IMR-90 (cell line): ENCODE measurements at places on chromosomes 6 and 20. TPM values are rescaled to one million over a fixed set of nuclear protein-coding genes. Genes with fewer than 3 reads are reported as not detected.

DNA sequence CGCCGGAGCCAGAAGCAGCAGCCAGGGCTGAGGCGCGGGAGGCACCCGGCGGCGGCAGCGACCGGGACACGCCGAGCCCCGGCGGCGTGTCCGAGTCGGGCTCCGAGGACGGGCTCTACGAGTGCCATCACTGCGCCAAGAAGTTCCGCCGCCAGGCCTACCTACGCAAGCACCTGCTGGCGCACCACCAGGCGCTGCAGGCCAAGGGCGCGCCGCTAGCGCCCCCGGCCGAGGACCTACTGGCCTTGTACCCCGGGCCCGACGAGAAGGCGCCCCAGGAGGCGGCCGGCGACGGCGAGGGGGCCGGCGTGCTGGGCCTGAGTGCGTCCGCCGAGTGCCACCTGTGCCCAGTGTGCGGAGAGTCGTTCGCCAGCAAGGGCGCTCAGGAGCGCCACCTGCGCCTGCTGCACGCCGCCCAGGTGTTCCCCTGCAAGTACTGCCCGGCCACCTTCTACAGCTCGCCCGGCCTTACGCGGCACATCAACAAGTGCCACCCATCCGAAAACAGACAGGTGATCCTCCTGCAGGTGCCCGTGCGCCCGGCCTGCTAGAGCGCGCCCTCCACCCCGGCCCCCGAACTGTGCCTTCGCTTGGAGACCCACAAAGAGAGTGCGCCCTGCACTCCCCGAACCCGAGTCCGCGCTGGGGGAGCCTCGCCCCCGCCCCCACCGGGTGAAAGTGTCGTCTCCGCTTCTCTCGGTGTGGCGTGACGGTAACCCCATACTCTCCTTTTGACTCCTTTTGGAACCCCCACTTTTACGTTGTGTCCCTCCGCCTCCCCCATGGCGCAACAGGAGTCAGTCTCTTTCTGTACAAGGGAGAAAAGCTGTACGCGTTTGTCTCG, 1.6 kb downstream of the INSM1 start:
- DNase-seq, result no peak

DNA sequence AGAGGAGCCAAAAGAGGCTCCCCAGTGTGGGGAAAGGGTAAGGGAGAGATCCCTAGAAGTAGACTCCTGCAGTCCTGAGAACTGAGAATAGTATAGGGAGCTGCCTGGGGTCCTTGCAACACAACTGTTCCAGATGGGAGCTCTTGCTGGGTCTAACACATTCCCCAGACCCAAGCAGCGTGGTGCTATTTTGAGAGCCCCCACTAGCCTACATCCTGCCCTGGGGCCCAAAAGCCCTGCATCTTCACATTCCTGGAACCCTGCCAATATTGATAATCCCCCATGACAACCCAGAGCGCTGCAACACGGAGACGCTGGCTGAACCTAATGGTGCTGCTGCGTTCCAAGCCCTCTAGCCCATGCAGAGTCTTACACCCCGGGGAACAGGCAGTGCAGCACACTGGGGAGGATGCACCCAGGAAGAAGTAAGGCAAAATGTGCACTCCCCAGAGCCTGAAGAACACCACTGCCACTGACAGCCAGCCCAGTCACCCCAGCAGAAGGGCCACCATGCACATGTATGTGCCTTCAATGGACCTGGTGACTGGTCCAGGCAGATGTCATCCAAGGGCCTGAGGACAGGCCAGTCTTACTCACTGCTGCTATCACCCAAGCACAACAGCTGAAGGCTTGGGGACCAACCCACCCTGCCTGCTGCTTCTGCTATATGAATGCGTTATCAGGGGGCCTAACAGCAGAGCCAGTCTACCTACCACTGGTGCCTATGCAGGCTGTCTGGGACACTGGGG, 7.0 kb upstream of the RNF217 start:
- no peak for DNase-seq

DNA sequence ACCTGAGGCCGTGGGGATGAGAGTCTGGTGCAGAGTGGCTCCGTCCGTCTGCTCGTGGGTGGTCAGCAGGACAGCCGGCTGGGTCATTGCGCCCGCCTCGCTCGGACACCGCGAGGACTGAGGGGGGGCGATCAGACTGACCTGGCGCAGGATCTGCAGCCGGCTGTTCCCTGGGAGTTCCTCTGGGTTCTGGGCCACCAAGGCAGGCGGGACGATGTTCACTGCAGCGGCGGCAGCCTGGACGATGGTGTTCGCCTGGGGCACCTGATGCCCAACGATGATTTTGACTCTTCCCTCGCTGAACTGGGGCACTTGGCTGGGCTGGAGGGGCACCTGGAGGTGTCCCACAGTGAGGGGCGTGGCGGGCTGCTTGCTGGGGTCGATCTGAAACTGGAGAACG, 39.2 kb downstream of the ZFP64 start:
- DNase-seq, result no peak

DNA sequence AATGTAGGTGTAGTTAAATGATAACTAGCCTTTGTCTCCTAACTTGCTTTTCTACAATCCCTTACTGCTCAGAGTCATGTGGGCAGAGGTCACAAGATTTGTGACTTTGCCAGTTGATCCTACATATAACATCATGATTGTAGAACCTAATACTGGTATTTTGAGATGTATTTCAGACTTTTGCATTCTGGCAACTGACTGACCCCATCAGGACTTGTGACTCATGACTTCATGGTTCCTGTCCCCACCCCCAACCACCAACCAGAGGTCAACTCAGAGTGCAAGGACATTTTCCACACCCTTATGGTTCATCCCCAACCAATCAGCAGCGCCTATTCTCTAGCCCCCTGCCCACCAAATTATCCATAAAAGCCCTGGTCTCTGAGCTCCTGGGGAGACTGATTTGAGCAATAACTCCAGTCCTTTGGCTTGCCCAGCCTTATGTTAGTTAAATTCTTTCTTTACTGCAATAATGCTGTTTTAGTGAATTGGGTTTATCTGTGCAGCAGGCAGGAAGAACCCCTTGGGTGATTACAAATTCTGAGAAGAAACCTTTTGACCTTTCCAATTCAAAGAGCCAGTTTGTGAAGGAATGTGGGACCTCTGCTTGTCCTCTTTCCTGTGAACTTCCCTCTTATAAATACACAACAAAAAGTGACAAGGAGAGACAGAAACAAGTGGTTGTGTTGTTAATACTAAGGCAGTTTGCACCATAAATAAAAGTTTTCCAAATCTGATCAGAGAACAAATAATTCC, 588.7 kb downstream of the UTRN start:
- no peak for DNase-seq

- DNase-seq, result no peak
Measured at GRCh38 chr6:43995137-43995536, 132.1 kb downstream of the MRPL14 start.

- no peak for DNase-seq
Measured at GRCh38 chr20:52461582-52461981, 270.0 kb upstream of the ZFP64 start.

GRCh38 chr20:9066191-9066590, 2.7 kb upstream of the PLCB4 start:
- no peak for DNase-seq

DNA sequence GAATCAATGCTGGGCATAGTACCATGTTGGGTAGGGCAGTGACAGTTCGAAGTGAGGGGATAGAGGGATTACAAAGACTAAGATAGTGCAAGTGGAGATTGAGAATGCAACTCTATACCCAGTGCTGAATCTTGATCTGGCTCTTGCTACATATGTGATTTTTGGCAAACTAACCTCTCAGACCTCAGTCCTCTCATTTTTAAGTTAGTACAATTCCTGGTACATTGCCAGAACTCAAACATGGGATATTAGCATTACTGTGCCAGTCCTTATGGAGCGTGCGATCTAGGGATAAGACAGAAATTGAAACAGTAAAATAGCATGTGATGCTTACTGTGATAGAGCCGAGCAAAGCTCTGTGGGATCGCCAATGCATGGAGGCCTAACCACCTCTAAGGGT, 188.4 kb downstream of the MTFR2 start:
- no peak for DNase-seq

DNA sequence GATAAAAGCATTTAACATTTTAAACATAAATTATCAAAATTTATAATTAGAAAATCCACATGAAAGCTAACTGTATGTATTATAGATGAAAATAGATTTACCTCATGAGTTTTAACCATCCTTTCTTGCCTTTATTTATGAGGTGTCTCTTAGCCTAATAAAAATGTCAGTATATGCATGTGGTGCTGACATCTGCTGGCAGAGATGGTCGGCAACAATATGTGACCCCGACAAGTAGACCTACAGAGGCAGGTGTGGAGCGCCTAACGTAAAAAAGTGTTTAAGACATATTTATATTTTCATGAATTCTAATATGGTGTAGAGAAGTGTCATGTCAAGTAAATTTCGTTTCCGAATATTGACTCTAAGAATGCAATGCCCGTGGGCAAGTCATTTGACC, 149.0 kb upstream of the FUT9 start:
- DNase-seq, result no peak

C20orf144 gene
- polyA plus RNA-seq, result 0.16 and 0.19 TPM in 2 replicates

RIMS1 gene
- 0.44 and 0.46 TPM in 2 replicates for polyA plus RNA-seq

STK4 gene
- polyA plus RNA-seq, result 8.3 and 10.2 TPM in 2 replicates
